ENCODE measurements at places on chromosomes 2 and 18.

GRCh38 chr2:200042944-200043343 lies 87.6 kb downstream of the MAIP1 start:
- no peak for DNase-seq

- DNase-seq, result no peak
These were observed 162.2 kb downstream of the CD226 start for GRCh38 chr18:69785466-69785865.

DNA sequence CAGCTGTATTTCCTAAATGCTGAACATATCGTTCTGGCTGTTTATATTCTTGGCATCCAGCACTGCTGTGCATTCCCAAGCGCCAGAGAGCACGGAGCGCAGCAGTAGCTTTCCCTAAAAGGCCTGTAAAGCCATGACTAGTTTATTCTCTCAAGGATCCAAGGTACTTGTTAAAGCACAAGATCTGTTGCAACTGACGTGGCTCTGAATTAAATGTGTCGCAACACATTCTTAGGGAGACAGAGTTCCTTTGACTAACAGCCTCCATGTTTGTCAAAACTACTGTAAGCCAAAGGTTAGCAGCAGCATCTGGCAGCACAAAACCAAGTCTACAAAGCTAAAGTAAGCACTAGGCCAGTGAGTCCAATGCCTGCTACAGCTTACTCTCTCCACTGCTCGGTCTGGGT lies 188.6 kb upstream of the FN1 start:
- DNase-seq, result no peak

DNA sequence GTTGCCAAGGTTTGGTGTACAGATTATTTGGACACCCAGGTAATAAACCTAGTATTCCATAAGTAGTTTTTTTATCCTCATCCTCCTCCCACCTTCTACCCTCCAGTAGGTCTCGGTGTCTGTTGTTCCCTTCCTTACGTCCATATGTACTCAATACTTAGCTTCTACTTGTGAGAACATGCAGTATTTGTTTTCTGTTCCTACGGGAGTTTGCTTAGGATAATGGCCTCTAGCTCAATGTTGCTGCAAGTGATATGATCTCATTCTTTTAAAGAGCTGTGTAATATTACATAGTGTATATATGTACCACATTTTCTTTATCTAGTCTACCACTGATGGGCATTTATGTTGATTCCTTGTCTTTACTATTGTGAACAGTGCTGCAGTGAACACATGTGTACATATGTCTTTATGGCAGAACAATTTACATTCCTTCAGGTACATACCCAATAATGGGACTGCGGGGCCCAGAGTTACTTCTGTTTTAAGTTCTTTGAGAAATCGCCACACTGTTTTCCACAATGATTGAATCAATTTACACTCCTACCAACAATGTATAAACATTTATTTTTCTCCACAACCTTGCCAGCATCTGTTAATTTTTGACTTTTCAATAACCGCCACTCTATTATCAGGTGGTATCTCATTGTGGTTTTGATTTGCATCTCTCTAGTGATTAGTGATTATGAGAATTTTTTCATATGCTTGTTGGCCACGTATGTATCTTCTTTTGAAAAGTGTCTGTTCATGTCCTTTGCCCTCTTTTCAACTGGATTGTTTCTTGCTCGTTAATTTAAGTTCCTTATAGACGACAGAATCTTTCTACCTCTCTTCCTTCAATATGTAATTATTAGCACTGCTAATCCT lies 88.0 kb downstream of the MEMO1 start:
- DNase-seq, result no peak

DNA sequence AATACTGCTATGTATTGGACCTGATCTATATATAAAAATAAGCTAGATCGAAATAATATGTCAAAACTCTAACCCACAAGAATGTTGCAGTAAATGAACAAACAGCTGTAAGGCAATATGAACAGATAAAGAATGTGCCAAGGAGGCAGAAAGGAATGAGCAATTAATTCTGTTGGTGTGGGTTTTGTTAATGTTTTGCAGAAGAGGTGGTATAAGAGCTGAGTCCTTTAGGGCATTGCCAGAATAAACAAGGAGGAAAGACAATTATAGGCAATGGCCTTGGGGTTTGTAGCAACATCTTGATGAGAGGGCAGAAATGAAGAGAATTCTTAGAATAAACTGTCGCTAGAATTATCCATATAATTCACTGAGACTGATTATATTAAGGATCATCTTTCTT lies 240.9 kb upstream of the GULP1 start:
- no peak for DNase-seq

- no peak for DNase-seq
These were observed 1.6 kb upstream of the CCL20 start for GRCh38 chr2:227812001-227812400.

DNA sequence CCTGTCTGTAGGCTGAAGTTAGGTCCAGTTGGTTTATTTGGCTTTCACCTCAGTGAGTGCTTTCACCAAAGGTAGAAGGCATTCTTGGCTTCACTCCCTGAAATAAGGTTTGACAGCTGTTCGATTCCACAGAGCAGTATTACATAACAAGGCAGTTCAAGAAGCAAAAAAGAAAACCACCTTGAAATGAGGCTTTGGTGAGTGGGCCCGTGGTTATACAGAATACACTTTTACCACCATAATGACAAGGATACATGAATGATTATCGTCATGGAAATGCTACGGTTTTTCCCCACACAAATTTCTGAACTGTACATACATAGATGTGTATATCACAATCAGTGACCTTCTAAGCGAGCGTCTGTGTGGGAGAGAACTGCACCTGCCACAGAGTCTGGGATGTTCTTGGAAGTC lies 80.0 kb upstream of the CHRNA1 start:
- no peak for DNase-seq

GRCh38 chr2:174964404-174964803 lies 40.8 kb downstream of the CHN1 start:
- DNase-seq, result no peak

DNA sequence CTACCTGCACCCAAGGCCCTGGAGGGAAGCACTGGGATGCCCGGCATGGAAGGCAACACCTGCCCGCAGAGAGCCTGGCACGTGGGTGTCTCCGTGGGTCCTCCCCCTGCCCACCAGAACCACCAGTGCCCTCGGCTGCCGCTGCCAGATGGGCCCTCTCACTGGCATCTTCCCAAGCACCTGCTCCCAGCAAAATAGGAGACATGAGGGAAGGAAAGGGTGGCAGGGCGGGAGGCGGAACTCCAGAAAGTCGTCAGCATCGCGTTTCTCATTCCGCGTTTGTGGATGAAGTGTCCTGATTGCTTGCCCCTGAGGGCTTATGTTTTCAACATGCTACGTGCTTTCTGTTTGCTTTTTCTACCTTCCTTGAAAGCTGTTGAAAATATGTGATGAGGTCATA lies 8.8 kb upstream of the SNTG2 start:
- DNase-seq, result no peak

DNA sequence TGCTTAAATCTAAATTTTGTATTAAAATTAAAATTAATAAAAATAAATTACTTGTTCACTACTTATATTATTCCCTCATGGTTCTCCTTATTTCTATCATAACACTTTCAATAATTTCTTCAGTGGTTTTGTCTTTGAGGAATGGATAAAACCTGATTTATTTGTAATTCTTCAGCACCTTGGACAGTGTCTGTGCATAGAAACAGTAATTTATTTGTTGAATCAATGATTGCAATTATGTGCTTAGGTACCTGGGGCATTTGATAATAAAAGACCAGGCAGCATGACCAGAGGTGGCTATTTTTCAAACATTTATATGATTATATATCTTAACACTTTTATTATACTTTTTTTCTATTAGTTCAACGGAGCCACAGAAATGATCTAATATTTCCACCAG lies 1062.7 kb downstream of the DSC3 start:
- DNase-seq, result no peak

DNA sequence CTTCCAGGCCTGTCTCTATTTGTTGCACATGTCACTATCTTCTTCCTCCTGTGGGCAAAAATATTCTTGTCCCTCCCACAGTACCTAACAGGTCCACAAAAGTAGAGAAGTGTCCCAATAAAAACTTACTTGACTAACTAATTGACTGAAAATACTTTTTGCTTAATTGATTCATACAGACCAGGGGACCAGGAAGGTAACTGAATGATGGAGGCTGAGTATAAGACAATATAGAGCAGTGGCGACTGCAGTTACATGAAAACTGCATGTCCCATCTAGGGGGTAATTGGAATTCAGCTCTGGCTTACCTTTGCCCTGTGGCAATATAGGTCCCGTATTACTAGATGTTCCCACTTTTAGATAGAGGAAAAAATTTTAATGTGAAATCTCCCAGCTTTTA lies 112.9 kb upstream of the CREB1 start:
- DNase-seq, result no peak

GRCh38 chr2:898319-898718 lies 52.3 kb upstream of the SNTG2 start:
- DNase-seq, result peak; percentile 58

DNA sequence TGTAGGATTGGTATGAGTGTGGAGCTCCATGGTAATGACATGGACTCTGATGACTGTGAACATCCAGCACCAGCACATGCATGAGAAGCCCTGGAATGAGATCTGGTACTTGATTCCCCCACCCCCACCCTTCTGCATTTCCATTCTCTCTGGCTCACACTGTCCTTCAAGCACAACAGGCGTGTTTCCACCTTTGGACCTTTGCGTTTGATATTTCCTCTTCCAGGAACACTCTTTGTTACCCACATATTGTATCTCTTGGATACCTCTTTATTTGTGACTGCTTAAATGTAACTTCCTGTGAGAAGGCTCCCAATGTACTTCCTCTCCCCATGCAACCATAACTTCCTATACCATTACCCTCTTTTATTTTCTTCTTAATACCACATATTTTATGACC lies 263.8 kb downstream of the HNMT start:
- no peak for DNase-seq

- no peak for DNase-seq
These were observed 2.3 kb downstream of the HSPD1 start for GRCh38 chr2:197497326-197497725.

GRCh38 chr18:32301976-32302743 lies 112.3 kb downstream of the MEP1B start:
- DNase-seq, result no peak

- no peak for DNase-seq
These were observed 229.2 kb downstream of the LDLRAD4 start for GRCh38 chr18:13447621-13448334.

- DNase-seq, result no peak
These were observed 5.2 kb downstream of the PFN4 start for GRCh38 chr2:24117902-24118301.

DNA sequence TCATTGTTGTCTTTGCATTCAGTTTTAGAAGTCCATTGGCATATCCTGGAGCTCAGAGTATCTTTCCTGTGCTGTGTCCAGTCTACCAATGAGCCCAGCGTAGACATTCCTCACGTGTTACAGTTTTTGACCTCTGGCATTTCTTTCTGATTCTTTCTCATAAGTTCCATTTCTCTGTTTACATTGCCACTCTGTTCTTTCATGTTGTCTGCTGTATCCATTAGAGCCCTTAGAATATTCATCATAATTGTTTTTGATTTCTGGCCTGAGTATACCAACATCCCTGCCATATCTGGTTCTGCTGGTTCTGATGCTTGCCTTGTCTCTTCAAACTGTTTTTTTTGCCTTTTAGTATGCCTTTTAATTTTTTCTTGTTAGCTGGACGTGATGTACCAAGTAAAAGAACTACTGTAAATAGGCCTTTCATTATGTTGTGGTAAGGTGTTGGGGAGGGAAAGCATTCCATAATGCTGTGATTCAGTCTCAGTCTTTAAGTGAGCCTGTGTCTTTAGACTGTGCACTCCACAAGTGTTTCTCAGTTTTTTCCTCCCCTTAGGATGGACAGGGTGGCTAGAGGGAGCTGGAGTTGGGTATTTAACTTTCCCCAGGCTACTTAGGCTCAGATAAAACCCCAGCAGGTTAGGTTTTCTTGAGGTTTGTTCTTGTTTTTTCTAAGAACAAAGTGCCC lies 35.6 kb downstream of the CEP192 start:
- no peak for DNase-seq

DNA sequence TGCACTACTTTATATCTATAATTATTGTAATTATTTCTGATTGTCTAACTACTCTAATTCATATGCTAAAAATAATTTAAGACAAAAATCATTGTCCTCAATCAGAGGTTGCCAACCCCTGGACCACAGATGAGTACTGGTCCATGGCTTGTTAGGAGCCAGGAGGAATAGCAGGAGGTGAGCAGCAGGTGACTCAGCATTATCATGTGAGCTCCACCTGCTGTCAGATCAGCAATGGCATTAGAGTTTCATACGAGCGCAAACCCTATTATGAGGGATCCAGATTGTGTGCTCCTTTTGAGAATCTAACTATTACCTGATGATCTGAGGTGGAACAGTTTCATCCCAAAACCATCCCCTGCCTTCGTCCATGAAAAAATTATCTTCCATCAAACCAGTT lies 1434.4 kb downstream of the LRP1B start:
- no peak for DNase-seq

GRCh38 chr18:45464619-45465018 lies 150.7 kb upstream of the SLC14A2 start:
- DNase-seq, result no peak

- DNase-seq, result no peak
These were observed 37.8 kb upstream of the RTTN start for GRCh38 chr18:70243131-70243929.

DNA sequence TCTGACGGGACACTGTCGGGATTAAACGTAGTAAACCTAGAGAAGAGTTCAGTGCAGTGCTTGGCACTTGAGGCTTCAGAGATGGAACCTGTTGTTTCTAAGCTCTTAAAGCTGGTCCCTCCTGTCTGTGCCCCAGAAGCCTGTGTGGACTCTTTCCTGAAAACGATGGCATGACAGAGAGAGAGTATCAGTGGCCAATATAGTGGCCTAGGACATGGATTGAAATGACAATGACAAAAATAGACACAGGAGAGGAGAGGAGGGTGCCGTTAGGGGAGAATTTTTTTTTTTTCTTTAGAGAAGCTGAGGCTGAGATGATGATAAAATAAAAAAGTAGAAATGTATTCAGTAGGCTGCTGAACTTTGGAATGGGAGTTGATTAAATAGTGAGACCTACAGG lies 138.0 kb downstream of the GAREM1 start:
- DNase-seq, result no peak
